ENCODE measurements at places on chromosomes 1 and 21.

DNA sequence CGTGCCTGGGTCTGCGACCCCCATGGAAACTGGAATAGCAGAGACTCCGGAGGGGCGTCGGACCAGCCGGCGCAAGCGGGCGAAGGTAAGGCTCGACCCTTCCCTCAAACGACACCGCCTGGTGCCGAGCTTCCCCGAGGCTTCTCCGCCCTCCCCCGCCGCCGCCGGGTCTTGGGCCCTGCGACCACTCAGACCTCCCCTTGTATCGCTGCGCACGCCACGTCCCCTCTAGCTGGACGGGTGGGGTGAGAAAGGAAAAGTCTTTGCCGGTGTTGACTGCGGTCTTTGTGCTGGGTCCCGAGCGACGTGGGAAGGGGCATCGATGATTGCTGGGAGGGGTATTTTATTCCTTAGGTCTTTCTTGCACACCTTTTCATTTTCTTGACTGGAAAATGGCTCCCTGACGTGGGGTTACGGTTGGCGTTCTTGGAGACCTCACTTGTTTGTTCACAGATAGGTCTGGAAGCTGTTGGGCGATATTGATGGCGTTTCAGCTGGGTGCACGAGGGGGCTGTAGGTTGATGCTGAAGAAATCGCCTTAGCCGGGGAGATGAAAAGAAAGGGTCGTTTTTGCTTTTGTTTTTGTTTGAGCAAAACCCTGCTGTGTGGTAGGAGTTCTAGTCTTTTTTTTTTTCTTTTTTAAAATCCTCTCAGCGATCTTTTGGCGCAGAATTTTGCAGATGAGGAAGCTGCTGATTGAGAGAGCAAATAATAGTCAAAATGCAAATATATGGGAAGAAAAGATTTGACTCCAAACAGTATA lies 776 bp downstream of the KDM1A start:
- DNase-seq: peak; percentile 41

- no peak for DNase-seq
Observed at GRCh38 chr1:200048244-200048643, 20.7 kb downstream of the NR5A2 start.

DNA sequence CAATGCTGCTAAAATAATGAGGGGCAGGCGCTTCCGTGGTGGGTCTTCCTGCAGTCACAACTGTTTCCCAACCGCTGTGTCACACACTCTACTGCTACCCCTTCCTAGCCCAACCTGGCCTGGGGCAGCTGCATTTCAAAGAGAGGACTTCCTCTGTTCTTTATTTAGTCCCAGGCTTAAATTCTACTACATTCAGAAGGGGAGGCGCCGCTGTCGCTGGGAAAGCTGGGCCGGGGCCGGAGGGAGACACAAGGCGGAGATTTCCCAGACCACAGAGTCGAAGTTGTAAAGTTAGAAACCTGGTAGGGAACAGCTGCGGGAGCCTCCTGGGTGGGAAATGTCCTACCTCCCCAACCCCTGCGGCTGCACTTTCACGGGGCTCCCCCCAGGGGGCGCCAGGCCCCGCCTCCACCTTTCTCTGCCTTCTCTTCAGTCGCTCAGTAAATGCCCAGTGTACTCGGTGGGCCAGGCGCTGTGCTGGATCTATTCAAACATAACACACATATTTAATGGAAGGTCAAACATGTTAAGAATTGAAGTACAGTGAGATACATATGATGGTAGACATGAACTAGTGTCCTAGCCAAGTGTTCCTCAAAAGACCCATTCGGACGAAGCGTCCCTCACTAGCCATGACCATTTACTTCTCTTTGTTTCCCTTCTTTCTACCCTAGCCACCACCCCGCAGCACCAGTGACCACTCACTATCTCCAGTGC lies 23.1 kb downstream of the DYRK3 start:
- DNase-seq: peak; percentile 80

DNA sequence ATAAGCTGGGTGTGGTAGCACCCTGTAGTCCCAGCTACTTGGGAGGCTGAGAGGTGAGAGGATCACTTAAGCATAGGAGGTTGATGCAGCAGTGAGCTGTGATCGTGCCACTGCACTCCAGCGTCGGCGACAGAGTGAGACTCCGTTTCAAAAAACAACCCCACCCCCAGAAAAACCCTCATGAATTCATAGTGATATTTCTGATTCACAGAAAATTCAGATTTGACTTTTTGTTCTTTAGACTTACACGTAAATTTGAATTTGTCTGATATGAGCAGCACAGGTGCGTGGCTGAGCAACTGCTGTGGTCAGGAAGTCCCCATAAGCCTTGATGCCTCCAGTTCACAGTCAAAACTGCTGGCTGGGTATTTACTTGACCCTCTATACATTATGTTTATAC lies 10.0 kb upstream of the MORC3 start:
- DNase-seq: no peak

- DNase-seq: no peak
Observed at GRCh38 chr1:36530791-36531190, 48.1 kb upstream of the CSF3R start.

DNA sequence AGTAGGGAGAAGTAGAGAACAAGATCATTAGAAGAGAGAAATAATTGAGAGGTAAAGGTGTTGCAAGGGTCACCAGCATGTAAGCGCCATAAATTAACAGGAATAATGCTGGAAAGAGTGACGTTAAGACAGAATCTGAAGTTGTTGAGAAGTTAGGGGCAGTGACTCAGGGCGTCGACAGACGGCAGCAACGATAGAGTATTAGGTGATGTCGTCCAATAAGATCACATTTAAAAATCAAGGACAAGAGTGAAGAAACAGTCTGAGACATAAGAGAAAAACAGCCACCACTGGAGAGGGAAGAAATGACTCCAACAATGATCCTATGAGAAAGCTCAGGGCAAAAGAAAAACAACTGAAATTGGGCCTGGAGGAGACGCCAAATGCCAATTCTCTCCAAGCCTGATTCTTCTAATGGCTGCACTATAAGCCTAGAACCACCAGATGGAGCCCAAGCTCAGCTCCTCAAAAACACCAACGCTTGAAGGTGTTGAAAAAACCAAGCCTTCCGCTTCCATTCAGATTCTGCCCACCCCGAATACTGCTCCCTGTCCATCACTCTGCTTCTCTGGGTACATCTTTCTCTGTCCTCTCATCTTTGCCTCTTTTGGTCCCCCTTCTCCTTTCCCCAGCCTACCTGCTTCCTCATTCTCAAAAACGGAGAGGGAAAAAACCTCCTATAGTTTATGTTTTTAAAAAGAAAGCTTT lies 70.0 kb downstream of the LUZP1 start:
- peak; percentile 52 for DNase-seq

- no peak for DNase-seq
Observed at GRCh38 chr1:156492591-156493080, 7.9 kb downstream of the MEF2D start.

- DNase-seq: peak; percentile 94
Observed at GRCh38 chr1:3796215-3797061, at the start of gene LRRC47. Gene LRRC47 (minus strand): TSS chr1:3796498. CDS start chr1:3796476, 22 bp downstream.

DNA sequence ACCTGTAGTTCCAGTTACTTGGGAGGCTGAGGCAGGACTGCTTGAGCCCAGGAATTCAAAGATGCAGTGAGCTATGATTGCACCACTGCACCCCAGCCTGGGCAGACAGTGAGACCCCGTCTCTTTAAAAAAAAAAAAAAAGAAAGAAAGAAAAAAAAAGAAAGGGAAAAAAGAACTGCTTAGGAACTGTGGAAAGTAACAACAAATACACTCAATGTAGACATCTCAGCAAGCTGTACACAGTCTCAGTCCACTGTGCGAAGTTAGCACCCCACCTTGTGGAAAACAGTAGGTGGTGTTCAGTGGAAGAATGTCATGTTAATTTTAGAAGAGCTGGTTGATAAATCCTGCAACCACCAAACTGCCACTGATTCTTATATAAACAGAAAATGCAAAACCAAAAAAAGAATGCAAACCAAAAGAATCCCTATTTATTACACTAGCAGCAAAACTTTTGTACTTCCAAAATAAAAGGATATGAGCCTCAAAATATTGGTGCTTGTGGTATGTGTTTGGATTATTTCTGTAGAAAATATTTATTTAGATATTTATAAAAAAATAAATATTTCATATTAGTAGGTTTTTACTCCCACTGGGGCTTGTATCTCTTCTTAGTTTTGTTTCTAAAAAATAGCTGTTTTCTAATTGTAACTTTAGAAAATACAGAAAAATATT lies 31.1 kb downstream of the ALG14 start:
- DNase-seq: peak; percentile 59

DNA sequence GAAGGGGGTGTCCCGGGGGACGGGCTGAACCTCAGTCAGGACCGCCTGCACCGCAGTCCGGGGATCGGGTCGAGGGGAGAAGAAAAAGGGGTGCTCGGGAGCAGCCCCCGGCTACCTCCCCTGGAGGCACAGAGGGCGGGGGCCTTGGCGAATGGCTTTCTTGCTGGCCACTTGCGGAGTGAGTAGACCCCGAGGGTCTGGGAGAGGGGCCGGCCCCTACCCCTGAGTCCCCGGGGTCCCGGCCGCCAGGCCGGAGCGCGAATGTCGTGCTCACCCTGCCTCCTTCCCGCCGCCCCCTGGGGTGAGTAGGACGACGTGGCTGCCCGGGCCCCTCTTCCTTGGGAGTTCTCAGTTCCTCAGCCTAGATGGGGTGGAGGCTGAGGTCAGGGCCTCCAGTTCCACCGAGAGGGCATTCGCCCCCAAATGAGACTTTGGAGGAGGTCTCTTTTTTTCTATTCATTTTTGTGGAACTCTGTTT lies 113.0 kb downstream of the OSBPL9 start:
- DNase-seq: no peak

- no peak for DNase-seq
Observed at GRCh38 chr1:114468710-114469468, 42.1 kb downstream of the TRIM33 start.

DNA sequence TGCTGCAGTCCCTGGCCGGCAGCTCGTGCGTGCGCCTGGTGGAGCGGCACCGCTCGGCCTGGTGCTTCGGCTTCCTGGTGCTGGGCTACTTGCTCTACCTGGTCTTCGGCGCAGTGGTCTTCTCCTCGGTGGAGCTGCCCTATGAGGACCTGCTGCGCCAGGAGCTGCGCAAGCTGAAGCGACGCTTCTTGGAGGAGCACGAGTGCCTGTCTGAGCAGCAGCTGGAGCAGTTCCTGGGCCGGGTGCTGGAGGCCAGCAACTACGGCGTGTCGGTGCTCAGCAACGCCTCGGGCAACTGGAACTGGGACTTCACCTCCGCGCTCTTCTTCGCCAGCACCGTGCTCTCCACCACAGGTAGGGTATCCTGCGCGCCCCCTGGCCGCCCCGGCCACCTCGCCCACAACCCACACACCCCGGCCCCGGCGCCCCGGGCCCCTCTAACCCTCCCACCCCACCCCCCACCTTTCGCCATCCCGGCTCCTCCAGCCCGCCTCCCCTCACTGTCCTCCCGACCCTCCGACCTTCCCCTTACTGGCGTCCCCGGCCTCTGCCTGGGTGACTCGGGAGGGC lies 352 bp downstream of the KCNK1 start:
- no peak for DNase-seq

DNA sequence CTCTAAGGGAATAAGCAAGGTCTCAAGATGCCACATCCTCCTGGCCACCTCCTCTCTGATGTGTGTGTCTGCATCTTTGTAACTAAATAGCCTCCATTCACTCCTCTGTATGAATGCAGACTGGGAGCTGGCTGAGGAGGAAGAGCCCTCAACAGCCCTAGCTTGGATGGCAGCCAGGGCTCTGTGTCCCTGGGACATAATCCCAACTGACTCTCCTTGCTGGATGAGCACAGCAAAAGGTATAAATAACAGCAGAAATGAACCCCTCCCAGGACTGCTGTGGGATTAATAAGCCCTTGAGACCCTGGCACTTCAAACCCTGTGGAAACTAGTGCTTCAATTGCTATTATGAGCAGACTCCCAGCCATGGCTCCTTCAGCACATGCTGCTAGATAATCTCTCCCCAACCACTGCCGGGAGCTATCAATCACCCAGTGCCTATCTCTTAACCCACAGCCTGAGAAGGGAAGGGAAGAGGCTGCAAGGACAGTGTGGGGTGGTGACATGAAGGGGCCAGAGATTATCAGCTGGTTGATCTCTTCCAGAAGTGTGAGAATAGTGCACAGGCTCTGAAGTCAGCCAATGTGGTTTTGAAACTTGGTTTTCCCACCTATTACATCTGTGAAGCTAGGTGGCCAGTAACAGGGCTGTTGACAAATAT lies 152.2 kb downstream of the TNR start:
- DNase-seq: peak; percentile 77

DNA sequence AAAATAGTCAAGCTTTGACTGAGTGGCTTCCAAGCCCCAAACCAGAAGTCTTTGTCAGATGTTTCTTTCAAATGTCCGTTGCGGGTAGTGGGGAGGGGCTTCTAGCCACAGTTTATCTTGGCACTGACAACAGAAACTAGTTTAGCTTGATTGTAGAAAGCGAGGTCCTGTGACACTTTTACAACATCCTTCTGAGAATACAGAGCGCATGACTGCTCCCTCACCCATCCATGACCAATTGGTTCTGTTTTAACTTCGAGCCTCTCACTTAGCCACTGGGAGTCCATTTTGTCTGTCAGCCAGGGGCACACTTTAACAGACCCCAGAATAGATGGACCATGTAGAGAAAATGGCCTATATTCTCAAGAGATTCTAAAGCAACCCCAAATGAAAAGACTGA lies 199.2 kb upstream of the ST6GALNAC5 start:
- no peak for DNase-seq

- no peak for DNase-seq
Observed at GRCh38 chr1:145786271-145786670, 37.6 kb downstream of the RNF115 start.

DNA sequence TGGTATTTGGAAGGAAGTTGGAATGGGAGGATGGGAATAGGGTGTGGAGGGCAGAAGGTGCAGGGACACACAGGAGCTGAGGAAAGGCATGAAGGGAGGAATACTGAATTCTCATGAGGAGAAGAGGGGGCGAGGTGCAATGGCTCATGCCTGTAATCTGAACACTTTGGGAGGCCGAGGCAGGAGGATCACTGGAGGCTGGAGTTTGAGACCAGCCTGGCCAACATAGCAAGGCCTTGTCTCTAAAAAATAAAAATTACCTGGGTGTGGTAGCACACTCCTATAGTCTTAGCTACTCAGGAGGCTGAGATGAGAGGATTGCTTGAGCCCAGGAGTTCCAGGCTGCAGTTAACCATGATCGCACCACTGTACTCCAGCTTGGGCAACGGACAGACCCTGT lies 117.3 kb downstream of the DTL start:
- no peak for DNase-seq

GRCh38 chr21:45768740-45769048 lies 125.2 kb downstream of the PCBP3 start:
- peak; percentile 57 for DNase-seq

GRCh38 chr1:155323729-155324036 lies 3.0 kb downstream of the RUSC1 start:
- DNase-seq: peak; percentile 98

DNA sequence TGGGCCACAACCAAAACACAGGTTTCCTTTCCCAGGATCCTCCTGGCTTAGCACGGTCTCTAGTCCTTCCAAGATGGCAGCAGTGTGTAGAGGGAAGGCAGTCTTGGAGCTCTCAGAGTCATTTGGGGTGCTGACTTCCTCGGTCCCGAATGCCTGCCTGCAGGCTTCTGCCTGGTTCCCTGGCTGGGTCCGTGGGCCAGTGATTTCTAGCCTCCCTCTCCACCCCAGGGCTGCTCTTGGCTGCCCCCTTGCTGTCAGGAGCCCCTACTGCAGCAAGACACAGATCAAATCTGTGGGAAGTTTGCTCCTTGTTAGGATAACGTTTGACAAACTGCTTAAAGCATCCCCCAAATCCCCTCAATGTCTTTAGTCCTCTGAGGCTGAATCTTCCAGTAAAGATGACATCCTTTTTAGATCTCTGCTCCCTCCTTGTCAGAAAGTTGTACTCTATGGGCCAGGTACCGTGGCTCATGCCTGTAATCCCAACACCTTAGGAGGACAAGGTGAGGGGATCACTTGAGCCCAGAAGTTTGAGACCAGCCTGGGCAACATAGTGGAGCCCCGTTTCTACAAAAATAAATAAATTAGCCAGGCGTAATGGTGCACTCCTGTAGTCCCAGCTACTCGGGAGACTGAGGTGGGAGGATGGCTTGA lies 272.5 kb downstream of the RRAGC start:
- peak; percentile 66 for DNase-seq

All from WERI-Rb-1 (cell line).